Activated CD4-positive, alpha-beta T cell treated with anti-CD3 and anti-CD28 coated beads for 36 hours (primary cell): ENCODE measurements at places on chromosomes 6 and 20. TPM values are rescaled to one million over a fixed set of nuclear protein-coding genes. Genes with fewer than 3 reads are reported as not detected.

GRCh38 chr6:113856625-113857555, at the start of gene MARCKS:
MARCKS (plus strand) TSS chr6:113857345; CDS start chr6:113857746, 401 bp downstream.
- H3K4me3 ChIP-seq: no peak within 1 kb of the TSS
- H3K27ac ChIP-seq: no peak within 1 kb of the TSS
- peak; percentile 69 for DNase-seq
- H3K4me1 ChIP-seq: peaks cover 13% of the 10 kb centered on the region
- peaks cover 38% of the 10 kb centered on the region for H3K27me3 ChIP-seq

GRCh38 chr6:28240471-28240870, 11.6 kb downstream of the ZKSCAN4 start:
- no peak overlapping the region for H3K27ac ChIP-seq
- peaks cover 10% of the 10 kb centered on the region for H3K36me3 ChIP-seq
- H3K4me3 ChIP-seq: no peak overlapping the region
- H3K27me3 ChIP-seq: peaks cover 4% of the 10 kb centered on the region

Gene OXT
- total RNA-seq: not detected

GRCh38 chr6:119426619-119427018, 77.1 kb upstream of the MAN1A1 start:
- DNase-seq: no peak
- no peak overlapping the region for H3K27ac ChIP-seq
- no peak overlapping the region for H3K4me3 ChIP-seq

Gene TBXT
- total RNA-seq: not detected

- no peaks in the 10 kb centered on the region for H3K27me3 ChIP-seq
- H3K36me3 ChIP-seq: peaks cover 5% of the 10 kb centered on the region
- H3K4me3 ChIP-seq: no peak overlapping the region
- H3K27ac ChIP-seq: no peak overlapping the region
These were observed 34.7 kb downstream of the SUN5 start for GRCh38 chr20:32969356-32970114.

GRCh38 chr6:153108315-153108714, 22.8 kb downstream of the RGS17 start:
- no peaks in the 10 kb centered on the region for H3K36me3 ChIP-seq
- H3K27me3 ChIP-seq: peaks cover 11% of the 10 kb centered on the region
- no peak for DNase-seq

DNA sequence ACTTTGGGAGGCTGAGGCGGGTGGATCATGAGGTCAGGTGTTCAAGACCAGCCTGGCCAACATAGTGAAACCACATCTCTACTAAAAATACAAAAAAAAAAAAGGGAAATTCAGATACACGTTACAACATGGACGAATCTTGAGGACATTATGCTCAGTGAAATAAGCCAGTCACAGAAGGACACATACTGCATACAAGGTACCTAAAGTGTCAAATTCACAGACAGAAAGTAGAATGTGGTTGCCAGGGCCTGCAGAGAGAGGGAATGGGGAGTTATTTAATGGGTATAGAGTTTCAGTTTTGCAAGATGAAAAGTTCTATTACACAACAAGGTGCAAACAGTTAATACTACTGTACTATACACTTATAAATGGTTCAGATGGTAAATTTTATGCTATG, 75.1 kb downstream of the SNX5 start:
- H3K27ac ChIP-seq: no peak overlapping the region
- peaks cover 2% of the 10 kb centered on the region for H3K36me3 ChIP-seq
- DNase-seq: no peak
- no peak overlapping the region for H3K4me3 ChIP-seq

Gene OR2H2
- not detected for total RNA-seq
